T-helper 2 cell treated with Interferon-gamma antibody and Interleukin-4, amounts not matched to agents 5 μg/mL and 100 μg/mL, for 36 hours (primary cell): ENCODE measurements at places on chromosomes 7 and 10.

GRCh38 chr10:72639441-72639873 lies 13.6 kb upstream of the MICU1 start:
- H3K36me3 ChIP-seq, result no peaks in the 10 kb centered on the region
- DNase-seq, result no peak
- H3K4me1 ChIP-seq, result peaks cover 5% of the 10 kb centered on the region

DNA sequence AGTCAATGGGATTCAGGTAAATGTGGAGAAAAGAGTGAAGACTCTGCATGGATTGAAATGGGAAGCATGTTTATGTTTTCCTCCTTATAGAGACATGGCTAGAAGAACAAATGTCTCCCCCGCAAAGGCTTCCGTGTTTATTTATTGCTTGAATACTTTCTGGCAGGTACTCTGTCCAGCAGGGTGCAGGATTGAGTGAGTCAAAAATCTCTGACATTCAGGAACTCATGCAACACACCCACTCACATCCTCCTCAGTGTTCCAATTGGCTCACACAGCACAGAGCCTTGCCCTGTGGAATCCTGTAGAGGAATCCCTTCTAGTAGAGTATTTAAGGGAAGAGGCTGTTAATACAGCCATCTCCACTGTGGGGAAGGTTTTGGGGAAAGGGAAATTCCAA lies 290.3 kb upstream of the VWC2 start:
- no peak overlapping the region for H3K4me3 ChIP-seq
- no peaks in the 10 kb centered on the region for H3K27me3 ChIP-seq
- no peak for DNase-seq
- H3K4me1 ChIP-seq, result no peaks in the 10 kb centered on the region
- H3K27ac ChIP-seq, result no peak overlapping the region

GRCh38 chr7:148772297-148773089 lies 73.8 kb downstream of the CUL1 start:
- DNase-seq, result no peak
- no peak overlapping the region for H3K4me3 ChIP-seq
- H3K36me3 ChIP-seq, result peaks cover 34% of the 10 kb centered on the region
- H3K4me1 ChIP-seq, result peaks cover 24% of the 10 kb centered on the region

GRCh38 chr7:5477723-5478531 lies 54.3 kb upstream of the TNRC18 start:
- no peak for DNase-seq
- H3K4me1 ChIP-seq, result no peaks in the 10 kb centered on the region
- peaks cover 2% of the 10 kb centered on the region for H3K36me3 ChIP-seq
- H3K27ac ChIP-seq, result no peak overlapping the region
- H3K27me3 ChIP-seq, result no peaks in the 10 kb centered on the region

- no peak overlapping the region for H3K4me3 ChIP-seq
- peaks cover 75% of the 10 kb centered on the region for H3K27me3 ChIP-seq
- peaks cover 5% of the 10 kb centered on the region for H3K4me1 ChIP-seq
- no peak overlapping the region for H3K27ac ChIP-seq
- peaks cover 1% of the 10 kb centered on the region for H3K36me3 ChIP-seq
Observed at GRCh38 chr10:49613165-49613881, 514 bp upstream of the CHAT start.

DNA sequence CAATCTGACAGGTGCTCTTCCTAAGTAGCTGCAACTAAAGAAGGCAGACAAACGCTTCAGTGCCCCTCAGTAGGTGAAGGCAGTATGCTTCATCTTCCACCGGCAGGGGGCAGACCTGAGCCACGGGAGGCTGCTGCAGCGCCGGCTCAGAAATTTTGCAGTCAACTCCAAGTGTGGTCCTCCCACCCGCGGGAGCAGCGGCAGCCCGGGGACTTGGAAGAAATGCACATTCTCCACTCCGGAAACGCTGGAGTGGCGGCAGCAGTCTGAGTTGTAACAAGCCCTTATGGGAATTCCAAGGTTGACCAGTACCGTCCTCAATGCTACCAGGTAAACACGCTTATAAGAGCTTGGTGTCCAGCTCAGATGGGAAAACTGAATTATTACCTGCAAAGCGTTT lies 3.4 kb downstream of the IGFBP3 start:
- H3K4me3 ChIP-seq, result no peak overlapping the region
- peaks cover 46% of the 10 kb centered on the region for H3K27me3 ChIP-seq
- peaks cover 15% of the 10 kb centered on the region for H3K4me1 ChIP-seq

- no peak for DNase-seq
- H3K4me3 ChIP-seq, result peak overlapping the region; percentile 17
- no peaks in the 10 kb centered on the region for H3K27me3 ChIP-seq
- peaks cover 35% of the 10 kb centered on the region for H3K4me1 ChIP-seq
- peaks cover 7% of the 10 kb centered on the region for H3K36me3 ChIP-seq
- H3K27ac ChIP-seq, result peak overlapping the region; percentile 64
Observed at GRCh38 chr10:74821501-74821900, 4.9 kb upstream of the KAT6B start.

DNA sequence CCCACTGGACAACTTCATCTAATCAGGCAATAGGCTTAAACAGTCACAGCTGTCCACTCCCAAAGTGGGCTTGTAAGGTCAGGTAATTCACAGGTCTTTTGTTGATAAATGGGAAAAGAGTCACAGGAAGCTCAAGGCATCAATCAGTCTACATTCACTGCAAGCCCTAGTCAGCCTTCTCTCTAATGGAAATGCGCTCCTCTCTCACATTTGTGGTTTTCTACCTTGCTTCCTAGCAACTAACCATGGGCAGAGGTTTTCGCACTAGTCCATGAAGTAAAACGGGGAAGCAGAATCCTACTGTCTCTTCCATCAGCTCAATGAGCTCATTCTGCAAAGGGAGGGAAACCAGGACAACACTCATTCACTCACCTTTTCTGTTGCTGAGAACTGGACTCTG lies 53.5 kb upstream of the APBB1IP start:
- no peak for DNase-seq
- no peaks in the 10 kb centered on the region for H3K27me3 ChIP-seq
- no peaks in the 10 kb centered on the region for H3K36me3 ChIP-seq
- no peaks in the 10 kb centered on the region for H3K4me1 ChIP-seq
- H3K27ac ChIP-seq, result no peak overlapping the region

DNA sequence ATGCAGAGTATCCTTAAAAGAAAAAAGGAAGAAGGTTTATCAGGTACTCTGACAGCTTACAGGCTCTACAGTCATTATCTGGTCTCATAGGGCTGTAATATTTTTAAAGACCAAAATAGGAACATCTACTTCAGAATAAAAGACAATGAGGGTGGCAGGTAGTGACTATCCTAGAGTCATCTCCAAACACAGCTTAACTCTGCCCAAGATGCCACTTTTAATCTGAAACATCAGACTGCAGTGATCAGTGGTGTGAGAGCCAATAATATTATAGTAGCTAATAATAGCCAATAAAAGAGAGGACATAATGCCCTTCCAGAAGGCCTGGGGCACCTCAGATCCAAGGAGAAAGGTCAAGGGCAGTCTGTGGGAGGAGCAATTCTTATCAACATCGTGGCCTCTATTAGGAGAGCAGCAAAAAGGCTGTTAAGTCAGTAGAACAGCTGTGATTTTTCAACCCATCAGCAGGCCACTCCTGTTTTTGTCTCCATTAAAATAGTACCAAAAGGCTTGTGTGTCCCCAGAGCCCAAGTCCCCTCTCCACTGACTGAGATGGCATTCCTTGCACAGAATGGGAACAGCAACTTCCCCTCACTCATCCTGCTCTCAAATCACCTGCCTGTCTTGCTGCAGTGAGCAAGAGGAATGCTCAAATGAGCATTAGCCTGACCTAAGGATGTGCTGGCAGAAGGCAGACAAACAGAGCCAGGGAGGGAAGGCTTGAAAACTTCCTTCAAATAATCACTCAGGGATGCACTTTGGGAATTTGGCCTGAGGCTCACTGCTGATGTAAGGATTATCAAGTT lies 20.7 kb upstream of the SPOCK2 start:
- peak overlapping the region; percentile 58 for H3K27ac ChIP-seq
- H3K4me1 ChIP-seq, result peaks cover 54% of the 10 kb centered on the region
- H3K4me3 ChIP-seq, result peak overlapping the region; percentile 62
- peaks cover 15% of the 10 kb centered on the region for H3K36me3 ChIP-seq

GRCh38 chr10:128780156-128780761 lies 654.0 kb upstream of the MKI67 start:
- peaks cover 3% of the 10 kb centered on the region for H3K27me3 ChIP-seq
- H3K4me1 ChIP-seq, result no peaks in the 10 kb centered on the region
- no peak overlapping the region for H3K4me3 ChIP-seq
- H3K27ac ChIP-seq, result no peak overlapping the region
- no peaks in the 10 kb centered on the region for H3K36me3 ChIP-seq

- no peak for DNase-seq
- no peak overlapping the region for H3K4me3 ChIP-seq
- no peak overlapping the region for H3K27ac ChIP-seq
Observed at GRCh38 chr7:4621396-4621795, 60.7 kb upstream of the FOXK1 start.

DNA sequence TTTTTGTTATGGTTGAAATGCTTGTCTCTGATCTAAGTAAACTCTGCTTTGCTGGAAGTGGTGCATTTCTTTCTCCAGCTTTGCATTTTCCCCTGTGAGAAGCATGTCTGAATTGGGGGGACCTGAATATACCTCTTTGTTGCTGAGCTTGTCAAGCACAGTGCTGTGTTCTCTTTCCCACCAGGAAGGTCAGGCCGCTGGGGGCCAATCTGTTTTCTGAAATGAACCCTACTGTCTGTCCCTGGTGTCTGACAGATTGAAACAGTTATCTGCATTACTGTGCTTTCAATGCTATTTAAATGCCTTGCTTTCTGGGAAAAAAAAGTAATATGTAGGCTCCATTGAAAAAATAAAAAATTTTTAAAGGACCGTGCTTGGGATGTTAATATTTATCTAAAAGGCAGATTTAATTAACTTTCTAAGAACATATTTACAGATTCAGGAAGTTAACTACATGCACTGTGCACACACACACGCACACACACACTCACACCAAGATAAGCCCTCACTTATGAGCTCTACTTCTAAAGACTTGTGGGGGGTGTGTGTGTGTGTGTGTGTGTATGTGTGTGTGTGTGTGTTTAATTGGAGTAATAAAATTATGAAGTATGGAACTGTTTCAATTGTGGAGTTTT lies 127.0 kb upstream of the FZD1 start:
- no peak overlapping the region for H3K27ac ChIP-seq
- no peak for DNase-seq
- H3K36me3 ChIP-seq, result no peaks in the 10 kb centered on the region
- H3K4me1 ChIP-seq, result no peaks in the 10 kb centered on the region

DNA sequence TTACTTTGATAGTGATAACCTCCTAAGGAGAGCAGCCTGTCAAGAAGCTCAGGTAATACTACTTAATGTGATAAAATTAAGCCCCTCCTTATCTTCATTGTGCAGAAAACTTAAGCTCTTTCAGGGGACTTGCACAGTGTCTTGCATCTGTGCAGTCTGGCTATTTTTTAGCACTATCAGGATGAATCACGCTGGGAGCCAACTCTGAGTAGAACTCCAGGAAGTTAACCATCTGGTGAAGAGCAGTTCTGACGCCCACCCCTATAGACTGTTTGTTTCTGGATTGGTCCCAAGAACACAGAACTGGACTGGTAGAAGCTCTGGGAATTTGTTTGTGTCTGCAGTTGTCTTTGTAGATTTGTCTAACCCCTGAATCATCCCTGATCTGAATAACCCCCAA lies 41.9 kb downstream of the AGK start:
- peaks cover 20% of the 10 kb centered on the region for H3K4me1 ChIP-seq
- no peaks in the 10 kb centered on the region for H3K27me3 ChIP-seq
- H3K36me3 ChIP-seq, result peaks cover 49% of the 10 kb centered on the region

DNA sequence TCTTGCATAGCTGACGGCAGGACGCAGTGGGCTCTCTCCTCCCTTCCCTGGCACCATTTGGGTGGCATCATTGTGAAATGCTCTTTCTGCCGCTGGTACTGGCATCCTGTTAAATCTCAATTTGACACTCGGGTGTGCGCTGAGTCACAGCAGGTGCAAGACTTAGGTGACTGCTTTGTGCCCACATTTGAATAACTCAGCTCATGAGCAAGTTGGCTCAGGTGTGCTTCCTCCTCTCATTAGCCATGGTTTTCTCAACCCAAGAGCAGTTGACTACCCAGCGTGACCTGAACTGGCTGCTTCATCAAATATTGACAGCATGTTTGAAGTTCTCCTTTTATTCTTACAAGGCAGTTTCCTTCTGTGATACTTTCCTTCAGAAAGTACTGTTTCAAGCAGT lies 24.6 kb upstream of the NFE2L3 start:
- no peak for DNase-seq
- no peaks in the 10 kb centered on the region for H3K36me3 ChIP-seq
- no peak overlapping the region for H3K27ac ChIP-seq
- H3K4me3 ChIP-seq, result no peak overlapping the region
- peaks cover 15% of the 10 kb centered on the region for H3K27me3 ChIP-seq

GRCh38 chr7:130947792-130948580 lies 214.0 kb upstream of the KLF14 start:
- H3K4me3 ChIP-seq, result peak overlapping the region; percentile 58
- peak overlapping the region; percentile 77 for H3K27ac ChIP-seq
- H3K27me3 ChIP-seq, result no peaks in the 10 kb centered on the region
- peaks cover 53% of the 10 kb centered on the region for H3K4me1 ChIP-seq

- no peaks in the 10 kb centered on the region for H3K4me1 ChIP-seq
- no peak overlapping the region for H3K4me3 ChIP-seq
- H3K27ac ChIP-seq, result no peak overlapping the region
- no peaks in the 10 kb centered on the region for H3K36me3 ChIP-seq
- no peak for DNase-seq
Observed at GRCh38 chr7:131720703-131721102, 164.3 kb upstream of the PODXL start.

- H3K27ac ChIP-seq, result no peak overlapping the region
- peaks cover 15% of the 10 kb centered on the region for H3K4me1 ChIP-seq
- H3K36me3 ChIP-seq, result peaks cover 14% of the 10 kb centered on the region
- H3K27me3 ChIP-seq, result no peaks in the 10 kb centered on the region
- no peak for DNase-seq
- H3K4me3 ChIP-seq, result no peak overlapping the region
Observed at GRCh38 chr10:75159519-75159918, 48.1 kb downstream of the SAMD8 start.

- H3K27me3 ChIP-seq, result no peaks in the 10 kb centered on the region
- H3K36me3 ChIP-seq, result peaks cover 6% of the 10 kb centered on the region
- no peak for DNase-seq
- H3K4me3 ChIP-seq, result no peak overlapping the region
Observed at GRCh38 chr10:101624526-101625102, 36.5 kb downstream of the DPCD start.

- no peak for DNase-seq
- no peak overlapping the region for H3K4me3 ChIP-seq
- no peaks in the 10 kb centered on the region for H3K4me1 ChIP-seq
- H3K27me3 ChIP-seq, result peaks cover 1% of the 10 kb centered on the region
- H3K27ac ChIP-seq, result no peak overlapping the region
Observed at GRCh38 chr10:75525067-75525466, 93.6 kb downstream of the LRMDA start.

GRCh38 chr10:106914016-106914415 lies 250.5 kb downstream of the SORCS1 start:
- no peak for DNase-seq
- H3K27ac ChIP-seq, result no peak overlapping the region
- H3K36me3 ChIP-seq, result no peaks in the 10 kb centered on the region

- DNase-seq, result no peak
- H3K27me3 ChIP-seq, result no peaks in the 10 kb centered on the region
- no peaks in the 10 kb centered on the region for H3K36me3 ChIP-seq
- H3K27ac ChIP-seq, result no peak overlapping the region
Observed at GRCh38 chr10:29533696-29534285, 101.0 kb downstream of the SVIL start.
